ENCODE measurements at places on chromosomes 7 and 10.

DNA sequence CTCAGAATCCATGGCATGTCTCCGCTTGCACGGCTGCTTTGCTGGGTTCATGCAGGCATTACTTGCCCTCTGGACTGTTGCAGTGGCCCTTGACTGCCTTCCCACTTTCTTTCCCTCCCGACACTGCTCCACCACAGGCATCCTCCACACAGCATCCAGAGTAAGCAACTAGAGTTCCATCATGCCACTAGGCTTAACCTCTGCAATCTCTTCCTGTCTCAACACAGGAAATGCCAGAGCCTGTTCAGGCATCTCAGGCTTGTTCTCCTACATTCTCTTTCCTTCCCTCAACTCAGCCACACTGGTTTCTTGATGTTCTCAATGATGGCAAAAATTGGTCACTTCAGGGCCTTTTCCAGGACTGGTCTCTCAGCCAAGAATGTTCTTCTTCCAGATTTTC lies 284.5 kb upstream of the KLF6 start:
- peak; percentile 25 for DNase-seq

- no peak for DNase-seq
Measured at GRCh38 chr10:72816565-72816964, 77.0 kb upstream of the OIT3 start.

DNA sequence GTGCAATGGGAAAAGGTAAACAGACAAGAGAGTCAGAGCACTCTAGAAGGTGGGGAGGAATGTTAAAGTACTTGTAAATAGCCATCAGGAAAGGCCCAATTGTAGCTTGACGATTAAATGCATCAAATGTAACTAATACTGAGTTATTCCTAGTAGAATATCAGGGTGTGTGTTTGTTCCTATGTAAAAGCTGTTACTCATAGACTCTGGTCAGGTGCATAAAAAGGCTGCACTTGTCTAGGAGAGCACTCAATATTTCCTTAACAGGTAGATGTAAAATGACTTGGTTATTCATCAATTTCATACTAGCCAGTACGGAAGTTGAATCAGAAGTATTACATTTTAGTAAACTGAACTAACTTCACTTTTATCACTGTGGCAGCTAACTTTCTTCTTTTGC lies 179.7 kb upstream of the AGR3 start:
- no peak for DNase-seq

DNA sequence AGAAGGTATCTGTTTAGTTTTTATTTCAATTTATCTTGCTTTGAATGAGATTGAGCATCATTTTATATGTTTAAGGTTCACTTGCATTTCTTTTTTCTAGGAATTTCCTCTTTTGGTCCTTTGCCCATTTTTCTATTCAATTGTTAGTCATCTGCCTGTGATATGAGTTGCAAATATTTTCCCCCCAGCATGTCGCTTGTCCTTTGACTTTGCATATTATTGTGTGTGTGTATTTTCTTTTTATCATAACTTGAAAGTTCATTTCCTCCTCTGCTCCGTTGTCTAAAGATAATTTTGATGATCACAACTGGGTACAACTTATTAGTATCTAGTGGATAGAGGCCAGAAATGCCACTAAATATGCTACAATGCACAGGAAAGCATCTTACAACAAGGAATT lies 132.7 kb upstream of the MDFIC start:
- no peak for DNase-seq

- DNase-seq = peak; percentile 18
Measured at GRCh38 chr7:98568891-98569290, 48.2 kb upstream of the NPTX2 start.

DNA sequence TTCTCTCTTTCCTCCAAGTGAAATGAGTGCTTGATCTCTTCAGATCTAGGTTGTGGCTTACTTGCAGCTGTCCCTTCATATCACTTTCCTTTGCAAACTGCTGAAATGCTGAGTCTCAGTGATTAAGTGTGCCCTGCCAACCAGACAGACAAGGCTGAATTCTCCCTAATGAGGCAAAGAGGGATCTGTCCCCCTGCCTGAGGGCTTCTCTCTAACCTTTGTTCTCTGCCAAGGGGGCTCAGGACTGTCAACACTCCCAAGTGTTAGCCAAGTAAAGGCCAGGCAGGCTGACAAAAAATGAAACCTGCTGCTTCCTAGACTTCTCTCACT lies at the start of gene MSS51:
TSS of gene MSS51 (minus strand) at position 24 of the 330 bp plus-strand sequence. CDS start 5,277 bp downstream, outside the sequence.
- DNase-seq = no peak

- no peak for DNase-seq
Measured at GRCh38 chr10:87541114-87541513, 36.4 kb downstream of the MINPP1 start.

- no peak for DNase-seq
Measured at GRCh38 chr10:14667781-14668180, 106.9 kb downstream of the FAM107B start.

GRCh38 chr10:11165591-11166543 lies 148.2 kb downstream of the CELF2 start:
- DNase-seq = no peak

- no peak for DNase-seq
Measured at GRCh38 chr10:122142641-122143237, 128.4 kb upstream of the BTBD16 start.

DNA sequence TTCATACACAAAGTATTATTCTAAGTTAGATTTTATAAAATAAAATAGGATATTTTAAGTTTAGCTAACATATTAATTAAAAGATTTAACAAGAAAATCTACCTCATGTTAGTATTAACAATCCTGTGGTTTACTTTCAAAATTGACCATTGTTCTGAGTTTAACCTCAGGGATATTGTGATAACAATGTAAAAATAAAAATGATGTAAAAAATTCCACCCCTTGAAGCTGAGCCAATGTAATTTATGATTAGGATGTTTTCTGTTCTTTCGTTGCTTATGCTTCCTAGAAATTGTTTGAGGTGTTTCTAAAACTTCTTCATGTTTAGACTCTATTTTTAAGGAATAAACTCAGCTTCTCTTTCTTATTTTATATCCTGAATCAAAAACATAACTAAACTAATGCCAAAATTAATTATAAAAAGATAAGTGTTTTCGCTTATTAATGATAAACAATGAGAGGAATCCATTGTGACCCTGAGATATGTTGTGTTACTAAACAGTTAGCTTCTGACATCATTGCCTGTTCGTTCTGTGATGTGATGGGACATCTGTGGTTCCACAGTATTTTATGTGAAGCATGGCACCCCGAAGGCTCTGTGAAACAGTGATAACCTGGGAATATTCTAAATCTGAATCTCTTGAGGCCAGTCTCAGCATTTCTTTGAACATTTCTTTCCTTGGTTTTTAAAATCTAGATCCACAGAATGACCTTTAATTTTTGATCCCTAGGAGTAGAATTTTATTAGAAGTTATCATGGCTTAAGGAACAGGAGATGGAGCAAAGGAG lies 340.8 kb downstream of the ARL4A start:
- DNase-seq = no peak

- DNase-seq = no peak
Measured at GRCh38 chr7:117848941-117849340, 24.3 kb downstream of the CTTNBP2 start.

GRCh38 chr10:68327889-68328786 lies 3.7 kb upstream of the HNRNPH3 start:
- DNase-seq = no peak

GRCh38 chr10:17001961-17002749 lies 127.5 kb downstream of the CUBN start:
- DNase-seq = peak; percentile 98

GRCh38 chr7:125636320-125636962 lies 706.8 kb upstream of the POT1 start:
- DNase-seq = no peak

DNA sequence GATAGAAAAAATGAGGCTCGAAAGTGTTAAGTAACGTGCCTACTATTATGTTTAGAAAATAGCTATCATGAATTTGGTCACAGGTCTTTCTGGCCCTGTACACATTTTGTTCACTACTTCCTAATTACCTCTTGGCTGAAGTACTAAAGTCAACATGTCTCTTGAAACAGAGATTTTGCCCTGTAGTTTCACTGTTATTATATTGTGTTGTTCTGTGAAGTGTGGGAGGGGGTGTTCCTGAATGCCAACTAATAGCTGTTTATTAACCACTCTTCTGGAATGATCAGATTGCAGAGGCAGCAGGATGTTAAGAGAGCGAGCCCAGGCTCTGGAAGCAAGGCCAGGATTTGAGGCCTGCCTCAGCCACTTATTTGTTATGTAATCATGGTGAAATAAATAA lies 72.1 kb downstream of the RNF133 start:
- no peak for DNase-seq

GRCh38 chr7:80244206-80244916 lies 109.7 kb downstream of the GNAI1 start:
- DNase-seq = no peak

- no peak for DNase-seq
Measured at GRCh38 chr10:43881657-43882056, 233.0 kb upstream of the ZNF32 start.

- DNase-seq = no peak
Measured at GRCh38 chr7:41811941-41812340, 109.1 kb upstream of the INHBA start.

GRCh38 chr10:63072951-63073350 lies 60.2 kb upstream of the NRBF2 start:
- DNase-seq = no peak

GRCh38 chr10:79259834-79260233 lies 87.4 kb upstream of the PPIF start:
- DNase-seq = no peak

DNA sequence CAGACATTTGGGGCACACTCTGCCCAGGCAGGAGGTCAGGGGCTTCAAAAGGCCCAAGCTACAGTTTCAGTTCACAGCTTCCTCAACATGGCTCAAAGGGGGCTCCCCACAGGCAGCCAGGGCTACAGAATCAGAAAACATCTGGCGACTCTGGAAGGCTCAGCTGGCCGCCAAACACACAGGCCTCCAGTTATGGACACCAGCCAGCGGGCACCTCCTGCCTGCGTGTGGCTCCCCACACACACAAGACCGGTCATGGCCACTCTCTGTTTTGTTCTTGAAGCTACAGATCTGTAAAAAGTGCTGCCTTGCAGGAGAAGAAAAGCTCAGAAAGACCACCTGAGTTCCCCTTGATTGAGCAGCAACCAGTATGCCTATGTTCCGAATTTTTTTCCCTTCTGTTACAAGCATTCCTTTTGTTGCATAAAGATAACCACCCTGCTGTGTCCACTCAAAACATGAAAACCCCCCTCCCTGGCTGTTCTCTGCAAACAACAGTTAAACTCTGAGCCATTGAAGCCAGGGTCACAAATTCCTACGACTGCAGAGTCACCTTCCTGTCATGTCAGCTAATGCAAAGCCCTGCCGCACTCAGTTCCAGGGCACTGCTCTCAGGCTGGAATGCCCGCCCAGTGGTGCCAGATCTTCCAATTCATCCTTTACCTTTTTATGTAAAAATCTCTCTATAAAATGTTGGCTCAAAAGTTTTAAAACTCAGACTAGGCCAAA lies 33.6 kb downstream of the VSTM4 start:
- no peak for DNase-seq

GRCh38 chr10:132638130-132638515 lies 100.5 kb downstream of the INPP5A start:
- DNase-seq = no peak

GRCh38 chr7:29254591-29254990 lies 60.0 kb downstream of the CHN2 start:
- no peak for DNase-seq

- no peak for DNase-seq
Measured at GRCh38 chr10:124699471-124700292, 44.5 kb downstream of the FAM53B start.

DNA sequence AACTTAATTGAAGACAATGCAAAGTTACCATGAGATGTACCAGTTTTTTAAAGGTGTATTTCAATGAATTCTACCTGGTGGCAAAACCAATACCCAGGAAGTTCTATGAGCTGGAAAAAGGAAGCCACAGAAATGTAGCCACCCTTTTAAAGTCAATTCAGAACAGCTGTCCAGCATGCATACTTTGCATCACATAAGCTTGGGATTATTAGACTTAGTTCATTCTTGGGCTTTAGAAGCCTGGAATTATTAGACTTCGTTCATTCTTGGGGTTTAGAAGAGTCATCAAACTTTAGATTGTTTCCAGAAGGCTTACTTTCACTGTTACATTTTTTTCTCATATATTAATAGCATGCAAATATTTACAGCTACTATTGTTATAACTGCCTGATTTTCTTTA lies 20.9 kb downstream of the SLC25A13 start:
- DNase-seq = no peak

Measured in skeletal muscle cell (primary cell).